ENCODE measurements at places on chromosomes 11 and 22.

DNA sequence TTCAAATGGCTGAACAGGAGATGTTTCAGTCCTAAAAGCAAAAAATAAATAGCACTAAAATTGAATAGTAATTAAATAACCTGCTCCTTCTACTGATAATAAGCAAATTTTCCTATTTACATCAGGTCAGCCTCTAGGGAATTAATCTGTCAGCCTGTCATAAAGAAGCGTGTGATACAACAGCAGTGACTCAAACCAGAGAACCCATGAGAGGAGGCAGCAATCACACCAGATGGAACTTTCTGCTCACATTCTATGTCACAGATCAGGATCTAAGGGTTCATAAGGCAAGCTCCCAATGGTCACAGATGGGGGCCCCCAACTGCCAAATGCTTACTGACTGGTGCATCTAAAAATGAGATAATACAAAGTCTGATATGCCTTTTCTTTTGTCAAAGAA is 41.1 kb downstream of the RBFOX2 start:
- DNase-seq, result no peak

GRCh38 chr11:123587044-123587443 is 67.4 kb downstream of the SCN3B start:
- no peak for DNase-seq

GRCh38 chr22:50575426-50575941 is 2.7 kb downstream of the CPT1B start:
- DNase-seq, result no peak

- DNase-seq, result no peak
These were observed 13.3 kb upstream of the PRG2 start for GRCh38 chr11:57403802-57404147.

- no peak for DNase-seq
These were observed 14.8 kb downstream of the CD59 start for GRCh38 chr11:33721426-33721825.

- DNase-seq, result peak; percentile 35
These were observed 114.7 kb downstream of the CRYBB2 start for GRCh38 chr22:25334162-25334490.

DNA sequence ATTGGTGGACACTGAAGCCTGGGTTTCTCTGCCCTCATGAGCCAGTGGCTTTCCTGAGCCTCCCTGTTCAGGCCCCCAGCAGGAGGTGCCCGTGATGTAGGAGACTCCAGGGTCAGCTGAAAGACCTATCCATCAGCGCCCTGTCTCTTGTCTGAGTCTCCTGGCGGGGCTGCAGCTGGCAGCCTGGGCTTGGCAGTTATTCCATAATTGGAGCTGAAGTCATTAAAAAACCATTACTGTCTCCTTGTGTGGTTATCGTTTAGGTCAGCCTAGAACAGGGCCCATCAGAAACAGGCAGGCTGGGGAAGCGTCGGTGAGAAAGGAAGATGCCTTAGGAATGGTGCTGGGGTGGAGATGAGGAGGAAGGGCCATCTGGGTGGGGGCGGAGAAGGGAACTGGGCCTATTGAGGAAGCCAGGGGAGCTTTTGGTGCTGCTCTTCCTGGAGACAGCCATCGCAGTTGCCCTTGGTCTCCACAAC is 5.0 kb downstream of the TUB start:
- DNase-seq, result no peak

- DNase-seq, result no peak
These were observed 64.8 kb downstream of the APOL1 start for GRCh38 chr22:36317658-36318271.

GRCh38 chr11:68974421-68975194 is 6.2 kb downstream of the MRGPRD start:
- DNase-seq, result no peak

- DNase-seq, result no peak
These were observed 16.5 kb upstream of the PRR5 start for GRCh38 chr22:44685384-44686056.

DNA sequence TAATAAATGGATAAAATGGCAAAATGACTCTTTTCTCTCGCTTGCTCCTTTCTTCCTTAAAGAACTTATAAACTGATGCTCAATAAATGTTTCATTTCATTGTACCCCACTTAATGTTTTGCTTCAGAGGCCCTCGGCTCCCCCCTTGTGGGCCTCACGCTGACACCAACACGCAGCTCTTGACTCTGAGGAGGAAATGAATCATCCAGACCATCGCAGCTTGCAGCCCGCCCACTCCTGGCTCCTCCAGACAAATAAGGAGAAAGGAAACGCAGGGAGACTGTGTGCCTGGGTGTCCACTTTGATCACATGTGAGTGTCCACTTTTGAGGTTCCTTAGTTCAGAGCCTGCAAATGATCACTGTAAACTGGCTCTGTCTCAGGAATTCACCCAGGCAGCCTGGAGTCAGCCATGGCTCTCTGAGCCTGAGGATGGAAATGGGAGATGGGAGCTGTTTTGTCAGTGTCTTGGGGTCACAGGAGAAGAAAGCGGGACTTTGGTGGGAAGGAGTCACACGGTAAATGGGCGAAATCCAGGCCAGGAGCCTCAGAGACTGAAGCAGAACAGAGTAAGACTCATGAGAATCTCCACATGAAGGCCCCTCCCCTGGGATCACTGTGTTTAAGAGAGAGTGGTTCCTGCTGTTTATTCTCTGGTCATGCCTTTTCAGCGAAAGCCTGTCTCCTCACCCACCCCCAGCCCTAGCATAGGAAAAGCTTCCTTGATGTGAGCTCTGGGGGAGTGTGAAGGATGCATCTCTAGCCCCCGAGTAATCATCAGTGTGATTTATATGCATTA is 96.5 kb downstream of the CWC15 start:
- no peak for DNase-seq

DNA sequence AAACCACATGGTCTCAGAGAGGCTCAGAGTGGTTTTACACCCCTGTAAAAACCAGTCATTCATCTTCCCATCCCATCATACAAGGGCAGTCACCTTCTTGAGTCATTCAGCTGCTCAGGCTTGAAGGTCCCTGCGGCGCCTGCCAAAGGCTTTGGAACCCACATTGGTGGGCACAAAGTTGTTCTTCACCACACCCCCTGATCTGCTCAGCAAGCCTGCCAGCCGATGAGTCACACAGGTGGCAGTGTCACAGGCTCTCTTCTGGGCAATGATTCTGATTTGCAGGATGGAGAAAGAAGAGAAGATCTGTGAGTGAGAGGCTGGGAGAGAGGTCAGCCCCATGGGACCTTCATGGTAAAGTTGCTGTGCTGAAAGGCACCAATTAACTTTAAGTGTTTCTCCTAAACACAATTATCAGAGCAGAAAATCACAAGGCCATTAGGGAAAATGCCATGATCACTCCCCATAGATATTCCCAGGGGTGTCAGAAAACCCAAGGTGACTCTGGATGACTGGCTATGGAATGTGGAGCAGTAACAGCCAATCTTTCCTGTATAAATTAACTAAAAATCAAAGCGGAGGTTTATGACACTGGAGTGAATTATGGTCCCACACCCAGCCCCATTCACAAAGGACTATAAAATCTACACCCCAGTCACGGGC is 4.4 kb downstream of the CALCA start:
- no peak for DNase-seq

GRCh38 chr11:20000351-20001134 is 159.7 kb downstream of the DBX1 start:
- DNase-seq, result no peak

GRCh38 chr11:61370349-61371005 is 8.3 kb downstream of the TMEM138 start:
- DNase-seq, result no peak

GRCh38 chr22:25722626-25723025 is 19.4 kb upstream of the MYO18B start:
- no peak for DNase-seq

DNA sequence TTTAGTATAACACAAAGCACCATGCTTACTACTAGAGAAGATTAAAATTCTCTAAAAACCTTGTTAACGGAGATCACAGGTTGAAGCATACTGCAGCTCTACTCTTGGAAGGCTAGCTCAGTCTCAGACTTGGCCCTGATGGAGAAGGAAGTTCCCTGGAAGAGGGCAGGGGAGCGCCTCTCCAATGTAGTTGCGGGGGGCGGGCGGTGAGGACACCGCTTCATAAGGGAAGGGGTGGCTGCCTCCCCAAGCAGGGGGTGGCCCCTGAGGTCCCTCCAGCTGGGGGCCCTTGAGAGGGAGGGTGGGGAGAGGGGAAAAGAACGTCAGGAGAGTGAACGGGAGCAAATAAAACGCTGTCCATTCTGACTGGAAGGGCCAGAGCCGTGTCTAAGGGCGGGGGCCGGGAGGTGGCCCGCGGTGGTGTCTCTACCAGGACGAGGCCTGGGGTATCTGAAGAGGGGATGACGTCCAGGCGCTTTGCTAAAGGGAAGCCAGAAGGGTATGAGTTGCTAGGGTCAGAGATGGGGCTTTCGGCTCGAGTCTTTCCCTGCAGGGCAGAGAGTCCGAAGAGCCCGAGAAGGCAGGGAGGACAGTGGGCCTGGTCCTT is 553 bp upstream of the USP47 start:
- peak; percentile 42 for DNase-seq

GRCh38 chr22:45977551-45978274 is 751 bp upstream of the WNT7B start:
- no peak for DNase-seq

DNA sequence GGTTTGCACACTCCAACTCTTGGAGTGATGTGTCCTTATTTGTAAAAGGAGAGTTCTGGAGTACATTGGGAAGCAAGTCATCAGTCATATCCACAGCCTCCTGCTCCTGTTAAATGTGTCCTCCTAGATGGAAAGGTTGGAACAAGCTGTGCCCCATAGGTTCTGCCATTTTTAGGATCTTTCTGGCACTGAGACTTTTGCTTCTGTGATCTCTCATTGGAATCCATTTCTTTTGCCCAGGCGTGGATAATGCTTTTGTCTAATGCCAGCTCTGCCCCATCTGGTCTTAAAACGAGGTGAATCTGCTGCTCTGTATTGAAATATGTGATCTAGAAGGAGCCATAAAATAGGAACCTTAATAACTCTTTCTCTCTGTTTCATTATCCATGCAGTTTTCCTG is 66.4 kb downstream of the ZBTB16 start:
- no peak for DNase-seq

DNA sequence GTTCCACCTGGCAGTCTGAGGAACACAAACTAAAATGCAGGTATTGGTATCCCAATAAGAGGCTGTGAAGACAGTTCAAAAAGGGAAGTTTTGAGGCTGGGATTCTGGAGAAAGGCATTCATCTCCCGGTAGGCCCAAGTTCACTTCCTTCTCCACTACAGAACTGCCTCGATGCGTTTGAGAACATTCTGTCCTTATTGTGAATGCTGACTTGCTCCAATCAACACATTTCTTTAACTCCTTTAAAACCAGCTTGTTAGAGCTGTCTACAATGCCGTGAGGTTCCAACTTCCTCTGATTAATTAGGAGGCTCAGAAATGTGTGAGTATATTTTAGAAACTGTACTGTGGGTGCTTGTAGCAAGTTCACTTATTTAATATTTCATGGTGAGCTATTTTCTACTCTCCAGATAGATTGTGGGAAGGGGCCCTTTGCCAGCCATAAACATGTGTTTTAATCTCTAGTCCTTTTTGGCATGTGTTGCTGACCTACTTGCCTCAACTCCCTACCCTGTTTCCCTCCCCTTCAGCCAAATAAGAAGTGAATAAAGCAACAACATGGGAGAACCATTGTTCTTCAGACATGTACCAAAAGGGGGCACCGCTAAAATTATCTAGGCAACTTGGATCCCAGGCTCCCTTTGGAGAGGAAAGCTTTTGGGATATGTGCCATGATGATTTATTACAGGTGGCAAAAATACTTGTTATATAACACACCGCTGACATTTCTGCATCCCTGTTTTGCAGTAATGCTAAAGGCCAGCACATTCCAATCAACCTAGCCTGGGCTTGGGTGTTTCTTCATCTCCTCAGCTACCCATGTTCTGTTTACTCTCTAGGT is 245.6 kb downstream of the BLID start:
- DNase-seq, result no peak

GRCh38 chr11:87020764-87021365 is 16.9 kb upstream of the TMEM135 start:
- no peak for DNase-seq

GRCh38 chr11:69337211-69337721 is 43.3 kb downstream of the MYEOV start:
- DNase-seq, result no peak

GRCh38 chr11:38256436-38256835 is 1658.4 kb upstream of the RAG2 start:
- DNase-seq, result no peak

Data from NCI-H1930 (cell line).